ENCODE measurements at places on chromosomes 4 and X. TPM values are rescaled to one million over a fixed set of nuclear protein-coding genes. Genes with fewer than 3 reads are reported as not detected.

PRSS12 gene
- 27.7 TPM for total RNA-seq

HERC5 gene
- total RNA-seq: 0.98 TPM

- DNase-seq: no peak
Observed at GRCh38 chr4:92305148-92305877, 1.5 kb downstream of the GRID2 start.

GRCh38 chr4:175374459-175374858, 437.6 kb downstream of the GPM6A start:
- DNase-seq: no peak

Data from left colon (tissue), 2 donors.